ENCODE measurements at places on chromosomes 1 and 21. TPM values are rescaled to one million over a fixed set of nuclear protein-coding genes. Genes with fewer than 3 reads are reported as not detected.

GRCh38 chr1:26044971-26045721 is 772 bp downstream of the SLC30A2 start:
- peak; percentile 79 for DNase-seq

Gene FABP3
- total RNA-seq: 20.2 TPM

DNA sequence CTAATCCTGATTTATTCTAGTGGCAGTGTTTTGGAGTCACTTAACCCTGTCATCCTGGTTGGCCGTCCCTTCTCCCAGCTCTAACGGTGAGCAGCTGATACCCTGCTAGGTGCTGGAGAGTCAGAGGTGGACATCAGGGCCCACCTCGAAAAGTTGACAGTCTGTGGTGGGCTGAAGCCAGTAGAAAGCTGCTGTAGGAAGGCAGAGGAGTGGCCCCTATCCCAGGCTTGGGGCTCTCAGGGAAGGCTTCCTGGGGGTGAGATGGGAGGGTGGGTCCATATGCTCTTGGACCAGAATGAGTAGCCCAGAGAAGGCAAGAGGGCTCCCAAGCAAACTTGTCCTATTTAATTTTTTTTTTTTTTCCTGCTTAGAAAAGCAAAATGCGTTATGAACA is 475 bp upstream of the RPL5 start:
- DNase-seq: no peak

GRCh38 chr1:206591226-206591625 is 21.0 kb downstream of the EIF2D start:
- no peak for DNase-seq

GRCh38 chr1:173717238-173717637 is 2.5 kb downstream of the KLHL20 start:
- DNase-seq: no peak

- peak; percentile 40 for DNase-seq
These were observed 99.9 kb upstream of the TIAM1 start for GRCh38 chr21:31443736-31444521.
